ENCODE measurements at places on chromosomes 2 and 18.

DNA sequence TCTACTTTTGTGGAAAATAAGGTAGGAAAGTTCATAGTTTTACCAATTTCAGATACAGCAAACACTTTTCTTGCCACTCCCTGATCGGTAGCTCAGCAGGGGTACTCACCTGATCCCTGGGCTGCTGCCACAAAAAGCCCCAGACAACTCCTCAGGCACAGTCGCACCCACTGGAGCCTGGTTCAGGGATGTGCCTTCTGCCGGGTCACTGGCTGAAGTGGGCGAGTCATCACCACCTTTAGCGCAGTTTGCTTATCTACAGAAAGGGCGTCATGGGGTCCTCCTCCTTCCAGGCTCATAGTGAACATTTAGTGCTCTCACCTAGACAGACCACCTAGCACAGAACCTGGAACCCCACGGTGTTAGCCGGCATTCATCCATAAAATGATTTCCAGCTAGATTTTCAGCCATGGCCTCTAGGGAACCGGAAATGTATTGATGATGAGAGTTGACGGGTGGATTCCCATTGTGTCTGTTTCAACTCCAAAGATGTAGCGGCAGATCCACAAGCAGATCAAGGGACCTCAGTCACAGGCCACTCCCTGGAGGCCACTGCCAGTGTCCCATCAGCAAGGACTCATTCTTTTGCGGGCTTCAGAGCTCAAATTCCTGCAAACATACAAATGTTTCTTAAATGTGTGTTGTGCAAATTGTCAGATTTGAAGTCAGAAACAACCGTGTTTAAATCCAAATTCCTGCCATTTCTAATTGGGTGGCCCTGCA lies 408.4 kb upstream of the SALL3 start:
- DNase-seq: no peak

DNA sequence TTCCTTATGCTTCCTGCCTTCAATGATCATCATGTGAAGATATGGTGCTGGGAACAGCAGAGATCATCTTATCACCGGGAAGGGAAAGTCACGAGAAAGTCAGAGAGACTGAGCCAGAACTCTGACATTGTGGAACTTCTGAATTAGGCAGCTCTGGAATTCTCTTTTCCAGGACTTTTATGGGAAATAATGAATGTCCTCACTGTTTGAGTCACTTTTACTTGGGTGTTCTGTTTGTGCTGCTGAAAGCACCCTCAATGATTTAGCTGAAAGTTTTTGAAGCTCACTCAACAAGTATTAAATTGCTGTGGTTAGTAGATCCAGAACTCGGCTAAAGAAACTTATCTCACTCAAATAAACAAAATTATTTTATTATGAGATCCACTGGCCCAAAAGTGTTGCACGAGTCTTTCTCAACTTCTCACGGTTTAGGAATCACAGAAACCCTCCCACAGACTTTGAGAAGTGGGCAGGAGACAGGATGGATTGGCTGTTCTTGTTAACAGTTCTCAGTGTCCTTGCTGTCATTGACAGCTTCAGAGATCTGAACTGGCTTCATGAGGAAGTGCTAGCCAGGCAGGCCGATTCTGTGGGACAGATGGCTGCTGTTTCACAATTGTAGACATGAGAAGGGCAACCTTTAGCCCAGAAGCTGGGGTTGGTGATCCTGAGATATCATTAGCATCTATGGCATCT lies 26.4 kb upstream of the ATRAID start:
- DNase-seq: peak; percentile 41

GRCh38 chr2:112062894-112063293 lies 7.8 kb downstream of the TMEM87B start:
- DNase-seq: no peak

DNA sequence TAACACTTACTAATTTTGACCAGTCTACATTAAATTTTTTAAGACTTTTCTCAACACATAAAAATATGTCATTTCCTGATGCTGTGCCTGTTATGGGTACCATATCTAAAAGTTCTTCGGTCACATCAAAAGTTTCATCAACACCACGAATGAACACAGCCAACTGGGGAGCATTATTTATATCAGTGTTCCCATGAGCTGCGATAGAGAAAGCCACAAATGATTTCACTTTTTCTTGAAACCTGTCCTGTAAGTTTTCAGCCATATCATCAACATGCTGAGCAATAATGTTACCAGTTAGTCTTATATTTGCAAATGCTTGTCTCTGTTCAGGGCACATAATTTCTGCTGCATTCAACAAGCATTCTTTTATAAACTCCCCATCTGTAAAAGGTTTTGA lies 30.4 kb upstream of the NCL start:
- no peak for DNase-seq

DNA sequence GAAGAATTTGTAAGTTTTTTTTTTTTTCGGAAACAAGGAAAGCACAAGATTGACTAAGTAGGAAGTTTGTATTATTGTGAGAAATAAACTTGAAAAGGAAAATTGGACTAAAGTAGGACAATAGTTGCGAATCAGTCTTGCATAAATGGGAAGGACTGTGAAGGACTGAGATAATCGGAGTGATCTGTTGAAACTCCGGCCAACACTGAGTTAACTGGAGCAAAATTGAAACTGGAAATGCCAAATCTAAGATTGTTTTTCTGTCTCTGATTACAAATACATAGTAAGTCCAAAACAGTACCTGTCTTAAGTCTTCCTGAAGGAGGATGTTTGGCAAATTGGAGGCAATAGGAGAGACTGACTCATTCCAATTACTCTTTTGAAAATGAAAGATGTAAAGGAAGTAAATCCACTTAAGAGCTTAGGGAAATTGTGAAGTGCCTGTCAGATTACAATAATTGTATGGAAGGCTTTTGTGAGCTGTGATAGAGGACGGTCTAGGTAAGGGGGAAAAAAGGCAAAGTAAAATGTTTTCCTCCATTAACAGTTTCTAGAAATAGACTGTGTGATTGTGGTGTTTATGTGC lies 204.9 kb upstream of the CYRIA start:
- DNase-seq: no peak

DNA sequence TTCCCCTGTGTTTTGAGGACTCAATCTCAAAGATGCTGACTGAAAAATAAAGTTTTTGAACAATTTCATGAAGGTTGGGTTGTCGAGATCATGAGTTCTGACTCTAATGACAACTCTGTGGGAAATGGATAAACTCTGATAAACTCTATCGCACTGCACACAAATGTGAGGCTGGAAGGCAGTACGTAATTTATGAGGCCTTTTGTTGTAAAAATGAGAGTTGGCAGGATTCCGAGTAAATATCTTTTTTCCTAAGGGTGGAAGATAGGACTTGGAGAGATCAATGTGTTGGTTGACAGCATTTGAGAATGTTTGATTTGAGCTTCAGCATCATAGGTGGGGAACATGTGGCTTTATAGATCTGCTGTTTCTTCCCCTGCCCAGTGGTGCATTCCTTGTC lies 90.4 kb downstream of the SPTBN1 start:
- no peak for DNase-seq

GRCh38 chr18:44911773-44912172 lies 231.1 kb downstream of the SETBP1 start:
- DNase-seq: no peak

DNA sequence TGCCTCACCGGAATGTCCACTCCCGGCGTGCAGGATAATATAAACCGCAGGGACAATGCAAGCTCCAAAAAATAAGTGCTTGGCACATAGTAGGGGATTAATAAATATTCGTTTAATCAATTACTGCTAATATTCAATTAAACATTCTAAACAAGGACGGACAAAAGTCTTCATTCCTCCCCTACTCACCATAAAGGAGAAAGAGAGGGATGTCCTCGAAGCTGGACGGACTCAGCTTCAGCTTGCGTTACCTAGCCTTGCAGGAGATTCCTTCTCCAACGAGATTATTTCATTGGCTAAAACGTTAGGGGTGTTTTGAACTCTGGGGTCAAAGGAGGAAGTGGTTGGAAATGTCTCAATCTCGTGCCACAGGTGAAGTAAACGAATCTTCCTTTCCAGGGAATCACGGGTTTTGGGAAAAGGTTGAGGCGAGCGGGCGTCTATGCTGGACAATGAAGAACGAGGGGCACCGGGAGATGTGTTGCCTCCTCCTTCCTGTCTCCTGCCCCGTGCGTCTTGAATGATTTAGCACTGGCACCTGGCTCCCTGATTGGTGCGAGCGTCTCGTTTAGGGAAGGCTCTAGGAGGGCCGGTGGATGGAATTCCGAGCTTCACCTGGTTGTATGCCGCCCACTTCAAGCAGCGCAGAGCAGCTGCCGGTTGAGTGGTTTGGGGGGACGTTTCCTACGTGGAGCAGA lies 2.0 kb upstream of the GAD1 start:
- no peak for DNase-seq

- no peak for DNase-seq
Observed at GRCh38 chr2:25341011-25341727, 556 bp downstream of the DNMT3A start.

- no peak for DNase-seq
Observed at GRCh38 chr18:80067321-80067720, 33.1 kb downstream of the RBFA start.

DNA sequence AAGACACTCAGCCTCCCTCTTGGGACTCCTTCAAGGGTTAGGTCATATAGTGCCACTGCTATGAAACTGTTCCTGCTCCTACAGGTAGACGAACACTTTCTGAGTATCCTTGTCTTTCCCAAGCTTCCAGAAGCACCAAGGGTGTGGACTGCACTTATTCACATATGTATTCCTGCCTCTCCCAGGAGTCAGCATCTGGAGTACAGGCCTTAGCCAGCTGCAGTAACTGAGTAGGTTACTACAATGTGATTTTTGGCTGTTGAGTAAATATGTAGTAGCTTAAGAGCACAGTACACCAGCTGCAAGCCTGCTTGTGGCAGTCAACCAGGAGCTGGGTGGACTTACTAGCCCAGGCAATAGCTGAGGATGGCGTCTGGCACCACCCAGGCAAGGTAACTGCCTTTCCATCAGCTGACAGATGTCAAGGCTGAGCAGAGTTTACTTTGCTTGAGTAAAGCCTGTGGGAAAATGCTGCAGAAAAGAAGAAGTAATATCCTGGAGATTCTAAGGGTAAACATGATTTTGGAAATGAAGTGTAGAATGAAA lies 14.0 kb upstream of the SCLY start:
- DNase-seq: no peak

DNA sequence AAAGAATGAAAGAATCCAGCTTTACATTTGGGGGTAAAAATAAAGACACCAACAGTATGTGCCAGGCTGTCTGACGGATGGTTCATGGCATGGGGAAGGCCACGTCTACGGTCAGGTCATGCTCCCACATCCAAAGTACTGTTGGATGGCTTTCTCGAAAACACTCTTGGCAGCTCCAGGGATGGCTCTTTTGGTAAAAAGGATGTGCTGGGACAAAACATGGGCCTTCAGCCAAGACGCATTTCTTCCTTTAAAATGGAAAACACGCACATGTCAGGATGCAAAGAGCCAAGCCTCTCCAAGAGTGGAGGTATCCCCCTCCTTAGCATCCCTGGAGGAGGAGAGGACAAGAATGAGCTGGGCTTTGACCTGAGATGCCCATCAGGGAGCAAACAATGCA lies 376.5 kb upstream of the KLHL29 start:
- no peak for DNase-seq

DNA sequence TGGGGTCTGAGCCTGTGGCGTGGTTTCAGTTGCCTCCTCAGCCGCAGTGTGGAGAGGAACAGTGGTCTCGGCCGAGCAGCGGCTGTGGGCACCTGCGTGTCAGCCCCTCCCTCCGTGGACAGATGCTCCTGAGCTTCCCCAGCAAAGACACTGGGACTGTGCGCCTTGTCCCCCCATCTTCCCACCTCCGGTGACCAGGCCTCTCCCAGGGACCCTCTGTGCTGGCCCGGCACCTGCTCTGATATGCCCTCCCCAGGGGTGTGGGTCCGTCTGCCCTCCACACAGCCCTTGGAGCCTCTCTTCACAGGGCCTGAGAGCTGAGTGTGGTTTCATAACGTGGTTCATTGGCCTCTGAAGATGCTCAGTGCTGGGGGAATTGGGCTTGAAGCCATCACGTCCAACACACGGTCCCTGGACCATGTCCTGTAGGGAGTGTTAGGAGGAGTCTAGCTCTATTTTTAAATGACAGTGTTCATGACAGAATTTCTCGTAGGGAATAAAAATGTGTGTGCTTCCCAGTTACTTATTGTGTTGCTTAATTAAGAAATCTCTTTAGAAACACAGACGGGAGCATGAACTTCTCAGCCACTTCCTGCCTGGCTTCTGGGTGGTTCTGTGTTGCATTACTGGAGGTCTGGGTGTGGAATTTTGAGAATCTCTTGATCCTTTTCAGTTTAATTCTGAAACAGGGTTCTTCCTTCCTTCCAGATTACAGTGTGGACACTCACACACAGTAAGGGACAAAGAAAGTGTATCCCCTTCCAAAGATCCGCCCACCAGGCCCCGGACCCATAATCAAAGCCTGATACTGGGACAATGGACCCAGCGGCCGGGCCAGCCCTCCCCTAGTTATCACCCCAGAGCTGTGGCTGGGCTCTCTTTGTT lies 110.7 kb downstream of the NFATC1 start:
- DNase-seq: no peak

- no peak for DNase-seq
Observed at GRCh38 chr2:105674859-105675541, 69.7 kb upstream of the NCK2 start.

Measured in M059J (cell line).